ENCODE measurements at places on chromosomes 12 and 14.

DNA sequence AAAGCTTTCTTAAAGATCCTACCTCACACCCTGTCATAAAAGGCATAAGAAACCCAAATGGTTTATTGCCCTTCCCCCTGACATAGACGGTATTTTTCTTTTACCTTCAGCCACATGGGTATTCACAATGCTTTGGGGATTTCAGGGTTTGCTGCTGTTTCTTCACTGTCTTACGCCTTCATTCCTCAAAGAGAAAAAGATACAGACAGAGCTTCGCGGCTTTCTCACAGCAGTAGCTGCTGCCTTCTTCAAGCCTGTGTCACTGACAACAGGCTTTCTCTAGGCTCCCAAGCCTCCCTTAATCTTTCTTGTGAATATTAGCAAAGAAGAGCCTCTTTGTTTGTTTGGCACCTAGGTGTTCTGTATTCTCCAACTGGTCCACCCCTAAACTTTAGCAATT lies 197.4 kb upstream of the ARID2 start:
- DNase-seq: no peak

DNA sequence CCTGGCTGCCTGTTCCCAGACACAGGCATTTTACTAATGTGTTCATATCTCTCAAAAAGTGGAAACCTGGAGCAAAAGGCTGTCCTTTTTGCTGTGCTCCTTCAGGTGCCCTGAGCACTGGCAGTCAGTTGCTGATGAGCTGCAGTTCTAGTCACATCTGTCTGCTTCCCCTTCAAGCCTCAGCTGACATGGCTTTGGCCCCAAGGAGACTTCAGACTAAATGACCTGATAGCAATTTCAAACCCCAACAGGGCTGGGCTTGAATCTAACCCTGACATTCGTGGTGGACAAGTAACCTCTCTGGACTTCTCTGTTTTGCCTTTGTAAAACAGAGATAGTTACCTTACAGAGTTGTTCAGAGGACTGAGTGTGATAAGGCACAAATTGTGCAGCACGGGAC lies 5.7 kb downstream of the SERPINA9 start:
- peak; percentile 22 for DNase-seq

GRCh38 chr12:104475271-104475670 lies 18.5 kb downstream of the CHST11 start:
- DNase-seq: no peak

- DNase-seq: no peak
Observed at GRCh38 chr14:96108061-96108795, 69.1 kb downstream of the C14orf132 start.

All from islet precursor cell (in vitro differentiated cells).